Immature natural killer cell (primary cell): ENCODE measurements at places on chromosomes 4 and X.

- DNase-seq = peak; percentile 65
These were observed 156.2 kb upstream of the PPP1R2C start for GRCh38 chrX:42934020-42934726.

DNA sequence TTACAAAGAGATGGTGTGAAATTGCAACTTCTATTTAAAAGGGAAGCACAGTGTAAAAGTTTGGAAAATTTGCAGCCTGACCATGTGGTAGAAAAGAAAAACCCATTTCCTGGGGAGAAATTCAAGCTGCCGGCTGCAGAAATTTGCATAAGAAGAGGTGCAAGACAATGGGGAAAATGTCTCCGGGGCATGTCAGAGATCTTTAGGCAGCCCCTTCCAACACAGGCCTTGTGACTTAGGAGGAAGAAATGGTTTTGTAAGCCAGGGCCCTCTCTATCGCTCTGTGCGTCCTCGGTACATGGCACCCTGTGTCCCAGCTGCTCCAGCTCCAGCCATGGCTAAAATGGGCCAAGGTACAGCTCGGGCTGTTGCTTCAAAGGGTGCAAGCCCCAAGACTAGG is 40.4 kb downstream of the CCDC158 start:
- DNase-seq = no peak

- no peak for DNase-seq
These were observed 325.2 kb downstream of the LDB2 start for GRCh38 chr4:16573206-16573605.

DNA sequence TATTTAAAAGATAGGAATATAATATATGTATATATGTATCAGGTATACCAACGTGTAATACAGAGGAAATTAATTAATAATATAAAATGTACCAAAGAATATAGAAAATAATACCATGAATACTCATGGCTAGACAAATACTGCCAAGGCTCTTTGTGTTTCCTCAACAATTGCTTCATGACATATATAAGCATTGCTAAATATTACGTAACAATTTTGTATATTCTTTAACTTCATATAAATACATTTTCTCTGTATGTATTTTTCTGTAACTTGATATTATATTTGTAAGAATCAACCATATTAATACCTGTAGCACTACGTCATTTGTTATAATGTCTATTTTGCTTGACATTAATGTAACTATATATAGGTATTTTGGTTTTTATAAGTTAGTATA is 104.0 kb downstream of the CEP44 start:
- no peak for DNase-seq

- no peak for DNase-seq
These were observed 328.7 kb upstream of the ZFP42 start for GRCh38 chr4:187666697-187667494.

DNA sequence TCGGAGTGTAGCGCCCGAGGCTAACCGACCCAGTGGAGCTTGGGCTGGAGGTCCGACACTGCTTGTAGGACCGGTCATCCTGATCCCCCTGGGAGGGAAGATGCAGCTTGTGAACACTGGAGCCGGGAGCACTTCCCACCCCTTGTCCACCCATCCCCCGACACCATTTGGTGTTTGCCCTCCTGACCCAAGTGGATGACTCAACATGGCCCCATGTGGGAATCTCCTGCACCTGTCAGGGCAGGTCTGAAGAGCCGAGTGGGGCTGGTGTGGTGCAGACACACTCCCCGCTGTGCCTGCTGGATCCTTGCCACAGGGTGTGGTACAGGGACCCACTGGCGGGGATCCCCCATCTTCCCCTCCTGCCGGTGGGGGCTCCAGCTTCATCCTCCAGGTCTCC is 90.0 kb upstream of the AFAP1 start:
- DNase-seq = no peak
